ENCODE measurements at places on chromosomes 2 and 18.
A peak's percentile ranks its signal among the peaks of the same experiment; 100 is the strongest.

DNA sequence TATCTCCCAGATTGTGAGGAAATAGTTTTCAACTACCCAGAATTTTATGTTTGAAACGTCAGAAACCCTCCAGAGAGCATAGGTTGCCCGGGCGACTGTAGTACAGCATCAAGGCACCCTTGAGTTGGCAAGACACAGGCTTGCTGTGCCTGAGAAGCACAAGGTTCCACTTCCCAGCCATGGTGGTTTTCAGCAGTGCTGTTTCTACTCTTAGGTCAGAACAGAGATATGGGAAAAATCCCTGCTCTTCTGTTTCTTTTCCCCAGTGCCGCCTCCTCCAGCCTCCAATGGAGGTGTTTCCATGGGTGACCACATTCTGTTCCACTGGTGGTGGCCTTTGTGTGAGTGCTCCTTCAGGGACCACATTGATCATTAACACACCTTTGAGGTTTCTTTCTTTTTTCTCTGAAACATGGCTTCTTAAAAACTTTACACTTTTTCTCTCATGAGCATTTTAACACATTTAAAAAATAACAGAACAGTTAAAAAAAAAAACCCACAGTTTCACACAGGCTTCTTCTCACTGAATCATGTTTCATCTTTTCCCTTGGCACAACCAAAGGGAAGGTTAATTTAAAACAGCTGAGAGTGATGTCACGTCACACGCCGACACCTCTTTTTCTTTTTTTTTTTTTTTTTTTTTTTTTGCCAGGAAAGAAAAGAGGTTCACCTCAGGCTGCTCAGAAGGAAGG, 229.3 kb upstream of the HDAC4 start:
- no peaks in the 10 kb centered on the region for H3K36me3 ChIP-seq
- H3K4me1 ChIP-seq = no peaks in the 10 kb centered on the region
- H3K27ac ChIP-seq = no peak overlapping the region
- no peak overlapping the region for H3K4me3 ChIP-seq
- DNase-seq = no peak

DNA sequence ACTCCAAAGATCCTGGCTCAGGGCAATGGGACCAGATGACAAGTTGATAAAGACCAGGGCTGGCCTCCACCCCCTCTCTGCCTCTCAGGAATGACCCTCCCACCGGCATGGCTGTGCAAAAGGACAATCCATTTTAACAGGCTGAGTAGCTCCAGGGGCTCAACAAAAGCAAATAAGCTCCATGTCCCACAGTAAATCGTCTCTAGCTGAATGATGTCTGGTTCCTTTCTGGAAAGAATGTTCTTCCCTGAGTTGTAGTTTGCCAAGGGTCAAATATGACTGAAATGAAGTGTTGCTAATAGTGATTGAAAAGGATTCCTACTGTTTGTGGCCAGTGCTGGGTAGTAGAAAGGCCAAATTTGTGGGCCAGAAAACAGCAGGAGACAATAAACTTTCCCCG, 434.4 kb upstream of the ETAA1 start:
- H3K4me1 ChIP-seq = no peaks in the 10 kb centered on the region
- H3K36me3 ChIP-seq = no peaks in the 10 kb centered on the region
- H3K4me3 ChIP-seq = no peak overlapping the region
- no peak for DNase-seq
- no peak overlapping the region for H3K27ac ChIP-seq

GRCh38 chr18:78825168-78825567, 154.4 kb upstream of the SALL3 start:
- H3K27me3 ChIP-seq = peaks cover 15% of the 10 kb centered on the region
- no peaks in the 10 kb centered on the region for H3K36me3 ChIP-seq
- H3K4me3 ChIP-seq = peak overlapping the region; percentile 17

- H3K4me3 ChIP-seq = no peak overlapping the region
- DNase-seq = no peak
- H3K27me3 ChIP-seq = no peaks in the 10 kb centered on the region
- no peaks in the 10 kb centered on the region for H3K4me1 ChIP-seq
- no peaks in the 10 kb centered on the region for H3K36me3 ChIP-seq
Measured at GRCh38 chr2:8923183-8923582, 80.3 kb downstream of the MBOAT2 start.

- peaks cover 14% of the 10 kb centered on the region for H3K27me3 ChIP-seq
- DNase-seq = no peak
- no peaks in the 10 kb centered on the region for H3K4me1 ChIP-seq
- H3K27ac ChIP-seq = no peak overlapping the region
Measured at GRCh38 chr18:5546660-5547059, 2.9 kb upstream of the EPB41L3 start.

GRCh38 chr2:160318218-160318617, 118.1 kb upstream of the ITGB6 start:
- DNase-seq = no peak
- no peak overlapping the region for H3K27ac ChIP-seq
- no peaks in the 10 kb centered on the region for H3K27me3 ChIP-seq
- H3K4me1 ChIP-seq = no peaks in the 10 kb centered on the region
- H3K4me3 ChIP-seq = no peak overlapping the region

- H3K4me1 ChIP-seq = peaks cover 53% of the 10 kb centered on the region
- no peak for DNase-seq
- no peak overlapping the region for H3K4me3 ChIP-seq
- no peaks in the 10 kb centered on the region for H3K27me3 ChIP-seq
Measured at GRCh38 chr2:28365158-28365557, 27.5 kb upstream of the FOSL2 start.

DNA sequence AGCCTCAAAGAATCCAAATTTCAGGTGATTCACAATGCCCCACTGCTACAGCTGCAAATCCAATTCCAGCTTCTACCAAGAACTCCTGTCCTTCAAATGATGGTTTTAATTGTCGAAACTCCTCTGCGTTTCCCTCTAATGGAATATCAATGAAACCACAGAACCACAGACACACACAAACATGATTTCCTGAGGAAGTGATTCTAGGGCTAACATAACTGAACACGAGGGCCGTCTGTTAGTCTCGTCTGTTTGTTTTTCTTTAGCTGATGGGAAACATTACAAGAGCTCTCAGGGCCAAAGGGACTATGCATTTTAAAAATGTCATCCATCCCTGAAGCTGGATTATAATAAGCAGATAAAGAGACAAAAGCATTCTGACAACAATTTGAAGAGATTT, 59.4 kb downstream of the RNF152 start:
- peaks cover 6% of the 10 kb centered on the region for H3K4me1 ChIP-seq
- DNase-seq = no peak
- H3K27me3 ChIP-seq = no peaks in the 10 kb centered on the region
- no peak overlapping the region for H3K27ac ChIP-seq
- no peak overlapping the region for H3K4me3 ChIP-seq
